Left lobe of liver (tissue), 2 donors: ENCODE measurements at places on chromosomes 7 and 10. TPM values are rescaled to one million over a fixed set of nuclear protein-coding genes. Genes with fewer than 3 reads are reported as not detected.

The ADARB2 gene
- total RNA-seq = 0.81 TPM

The AGR2 gene
- 1.2 TPM for total RNA-seq

GRCh38 chr10:74855027-74855426 is 28.6 kb downstream of the KAT6B start:
- no peak for DNase-seq

GRCh38 chr10:73076360-73077183 is 20.1 kb downstream of the P4HA1 start:
- peak; percentile 55 for DNase-seq

DNA sequence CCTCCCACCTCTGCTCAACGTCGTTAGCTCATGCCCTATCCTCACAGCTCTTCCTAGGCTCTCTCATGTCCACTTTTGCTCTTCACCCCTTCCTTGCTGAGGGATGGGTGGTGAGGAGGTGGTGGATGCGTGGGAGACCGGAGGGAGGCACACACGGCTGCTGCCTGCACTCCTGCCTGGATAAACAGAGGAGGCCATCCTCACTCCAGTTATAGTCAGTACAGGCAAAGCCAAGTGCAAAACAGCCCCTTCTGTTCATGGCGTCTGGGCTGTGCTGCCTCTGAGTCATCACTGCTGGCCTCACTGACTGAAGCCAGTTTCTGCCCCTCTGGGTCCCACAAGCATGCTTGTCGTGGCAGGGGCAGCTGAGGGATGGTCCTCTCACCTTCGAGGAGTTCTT is 31.9 kb upstream of the LRRC4 start:
- DNase-seq = no peak

DNA sequence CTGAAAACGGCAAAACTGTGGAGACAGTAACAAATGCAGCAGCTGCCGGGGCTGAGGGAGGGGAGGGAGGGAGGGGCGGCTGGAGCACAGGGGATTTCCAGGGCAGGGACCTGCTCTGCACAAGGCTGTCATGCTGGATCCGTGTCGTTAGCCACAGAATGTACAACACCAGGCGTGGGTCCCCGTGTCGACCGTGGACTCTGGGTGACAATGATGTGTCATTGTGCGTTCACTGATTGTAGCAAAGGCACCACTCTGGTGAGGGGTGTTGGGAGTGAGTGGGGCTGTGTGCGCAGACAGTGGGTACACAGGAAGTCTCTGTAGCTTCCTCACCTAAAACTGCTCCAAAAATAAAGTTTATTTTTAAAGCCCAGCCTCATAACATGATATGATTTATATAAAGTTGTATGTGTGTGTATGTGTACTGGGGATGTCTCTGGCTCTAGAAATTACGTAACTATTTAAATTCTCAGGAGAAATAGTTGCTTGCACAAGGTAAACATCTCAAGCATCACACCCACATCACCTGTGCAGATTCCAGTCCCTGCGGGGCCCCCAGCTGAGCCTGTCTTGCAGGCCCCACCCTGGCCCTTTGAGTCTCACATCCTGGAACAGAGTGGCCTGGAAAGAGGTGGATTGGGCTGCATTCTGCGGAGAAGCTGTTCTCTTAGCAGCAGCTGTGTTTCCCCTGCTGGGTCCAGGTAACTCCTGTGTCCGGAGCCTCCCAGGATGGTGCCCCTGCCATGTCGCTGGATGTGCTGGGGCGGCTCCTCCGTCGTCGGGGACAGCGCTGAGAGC is 135.7 kb downstream of the DYNC2I1 start:
- no peak for DNase-seq

GRCh38 chr10:49290131-49290530 is 8.8 kb upstream of the C10orf71 start:
- DNase-seq = no peak

DNA sequence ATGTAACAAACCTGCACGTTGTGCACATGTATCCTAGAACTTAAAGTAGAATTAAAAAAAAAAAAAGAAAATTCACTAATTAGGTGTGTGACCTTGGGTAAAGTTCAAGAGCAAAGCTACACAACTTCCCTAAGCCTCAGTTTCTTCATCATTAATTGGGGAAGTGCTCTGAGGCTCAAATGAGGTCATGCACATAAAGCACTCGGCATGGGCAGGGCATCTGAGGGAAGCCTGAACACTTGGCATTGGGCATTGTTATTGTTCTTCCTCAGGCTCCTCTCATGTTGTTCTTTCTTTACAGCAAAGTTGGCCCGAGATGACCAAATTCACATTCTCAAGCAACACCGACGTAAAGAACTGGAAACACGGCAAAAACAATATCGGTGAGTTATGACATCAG is 21.5 kb downstream of the ALOX5 start:
- no peak for DNase-seq

GRCh38 chr7:36455646-36456045 is 66.0 kb downstream of the ANLN start:
- no peak for DNase-seq

GRCh38 chr10:131252567-131253276 is 58.8 kb downstream of the TCERG1L start:
- no peak for DNase-seq

DNA sequence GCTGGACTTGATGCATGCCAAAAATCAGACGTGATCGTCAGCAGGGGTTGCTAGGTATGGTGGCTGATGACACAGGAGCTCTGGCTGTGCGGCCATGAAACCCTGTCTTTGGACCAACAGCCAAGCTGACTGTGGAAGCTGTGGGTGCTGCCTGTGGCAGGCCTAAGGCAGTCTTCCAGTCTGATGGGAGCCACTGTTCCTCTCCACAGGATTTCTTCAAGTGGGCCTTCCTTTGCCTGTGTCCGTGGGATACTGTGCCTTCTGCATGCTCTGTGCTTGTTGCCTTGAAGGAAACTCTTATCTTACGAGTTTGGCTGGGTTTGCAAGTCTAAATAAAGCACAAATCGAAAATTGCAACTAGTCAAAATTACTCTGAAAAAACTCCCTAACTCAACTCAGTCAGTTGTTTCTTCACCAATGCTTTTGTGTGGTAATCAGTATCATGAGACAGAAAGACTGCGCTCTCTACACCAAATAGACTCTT is 101.9 kb upstream of the PDLIM1 start:
- no peak for DNase-seq

The HYAL4 gene
- not detected for total RNA-seq

The ABCB1 gene
- total RNA-seq = 33.4 TPM
